NCI-H2171 treated with DMSO at 0.1 percent for 48 hours (cell line): ENCODE measurements at places on chromosomes 7 and 10.
A peak's percentile ranks its signal among the peaks of the same experiment; 100 is the strongest.

- DNase-seq, result no peak
Measured at GRCh38 chr10:19817231-19817933, 1.1 kb downstream of the PLXDC2 start.

DNA sequence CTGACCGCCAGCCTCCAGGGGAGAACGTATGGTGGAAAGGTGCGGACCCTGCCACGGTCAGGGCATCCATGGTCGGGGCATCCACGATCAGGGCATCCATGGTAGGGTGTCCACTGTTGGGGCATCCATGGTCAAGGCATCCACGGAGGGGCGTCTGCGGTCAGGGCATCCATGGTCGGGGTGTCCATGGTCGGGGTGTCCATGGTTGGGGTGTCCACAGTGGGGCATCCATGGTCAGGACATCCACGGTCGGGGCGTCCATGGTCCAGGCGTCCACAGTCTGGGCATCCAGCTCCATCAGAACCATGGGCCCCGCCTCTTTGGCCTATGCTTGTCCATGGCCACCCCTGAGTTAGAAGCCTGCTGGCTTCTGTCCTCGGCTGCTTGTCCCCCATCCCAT lies 148.1 kb downstream of the ADARB2 start:
- no peak for DNase-seq

- DNase-seq, result no peak
Measured at GRCh38 chr10:32446536-32447406, 831 bp downstream of the CCDC7 start.

- no peak for DNase-seq
Measured at GRCh38 chr10:43214071-43214955, 52.6 kb downstream of the RASGEF1A start.

DNA sequence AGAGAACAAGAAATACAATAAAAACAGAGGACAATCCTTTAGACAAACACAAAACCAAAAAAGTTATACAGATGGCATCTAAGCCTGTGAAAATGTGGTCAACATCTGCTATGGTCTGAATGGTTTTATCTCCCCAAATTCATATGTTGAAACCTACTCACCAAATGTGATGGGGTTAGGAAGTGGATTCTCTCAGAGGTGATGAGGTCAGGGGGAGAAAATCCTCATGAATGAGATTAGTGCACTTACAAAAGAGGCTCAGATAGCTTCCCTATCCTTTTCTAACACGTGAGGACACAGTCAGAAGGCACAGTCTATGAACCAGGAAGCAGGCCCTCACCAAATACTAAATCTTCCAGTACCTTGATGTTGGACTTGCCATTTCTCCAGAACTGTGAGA lies 147.8 kb upstream of the GPR22 start:
- no peak for DNase-seq

- no peak for DNase-seq
Measured at GRCh38 chr10:59627366-59628018, 82.2 kb downstream of the SLC16A9 start.

DNA sequence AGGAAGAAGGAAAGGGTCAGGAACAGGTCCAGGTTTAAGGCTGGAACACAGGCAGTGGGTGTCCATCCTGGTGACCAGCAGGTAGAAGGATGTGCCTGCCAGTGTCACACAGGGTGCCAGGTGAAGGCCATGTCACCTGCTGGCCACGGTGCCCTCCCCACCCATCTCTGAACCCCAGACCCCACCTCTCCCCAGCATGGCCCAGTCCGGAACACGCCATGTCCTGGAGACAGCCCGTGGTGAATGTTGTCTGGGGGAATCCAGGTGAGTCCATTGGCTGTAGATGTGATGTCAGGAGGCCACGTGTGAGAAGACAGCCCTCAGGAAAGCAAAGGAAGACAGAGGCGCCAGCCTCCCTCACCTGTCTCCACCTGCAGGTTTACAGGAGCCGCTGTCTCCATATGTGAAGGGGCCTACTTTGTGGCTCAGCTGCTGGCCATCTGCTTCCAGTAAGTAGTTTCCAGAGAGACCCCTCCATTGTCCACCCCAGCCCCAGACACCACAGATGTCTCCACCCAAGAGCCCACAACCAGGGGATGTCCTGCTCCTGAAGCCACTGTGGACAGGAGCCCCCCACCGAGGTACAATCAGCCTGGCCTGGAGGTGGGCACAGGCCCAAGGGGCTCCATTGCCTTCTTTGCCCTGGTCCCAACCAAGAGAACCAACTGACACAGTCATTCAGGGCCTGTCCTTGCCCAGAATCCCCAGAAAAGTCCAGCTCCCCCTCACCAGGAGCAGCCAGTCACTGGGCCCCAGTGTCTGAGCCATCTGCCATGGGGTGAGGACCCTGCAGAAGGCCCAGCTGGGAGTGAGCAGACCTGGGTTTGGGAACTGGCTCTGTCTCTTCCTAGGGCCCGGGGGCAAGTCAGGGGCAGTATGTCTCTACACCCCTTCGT lies 20.7 kb downstream of the TMEM72 start:
- no peak for DNase-seq

DNA sequence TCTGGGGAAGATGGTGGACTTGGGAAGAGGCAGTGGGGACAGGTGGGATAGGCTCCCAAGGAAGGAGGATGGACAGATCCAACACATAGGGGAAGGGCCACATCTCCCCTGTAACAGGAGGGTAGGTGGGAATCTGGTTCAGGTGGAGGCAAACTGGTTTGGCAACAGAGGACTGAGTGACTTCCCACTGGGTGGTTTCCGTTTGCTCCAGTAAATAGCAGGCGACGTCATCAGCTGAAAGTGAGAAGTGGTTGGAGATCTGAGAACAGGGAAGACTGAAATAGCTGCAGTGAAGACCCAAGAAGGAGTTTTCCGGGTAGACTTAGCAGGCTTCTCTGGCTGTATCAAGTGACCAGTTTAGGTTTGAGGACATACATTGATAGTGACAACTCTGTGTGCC lies 504.4 kb downstream of the GALNT17 start:
- DNase-seq, result no peak

GRCh38 chr10:69894156-69894555 lies 92.5 kb downstream of the COL13A1 start:
- peak; percentile 14 for DNase-seq

- no peak for DNase-seq
Measured at GRCh38 chr10:88064608-88065382, 201.4 kb downstream of the PTEN start.

- DNase-seq, result no peak
Measured at GRCh38 chr10:504121-504611, 185.3 kb downstream of the DIP2C start.

GRCh38 chr7:17342756-17343155 lies 44.3 kb downstream of the AHR start:
- no peak for DNase-seq

DNA sequence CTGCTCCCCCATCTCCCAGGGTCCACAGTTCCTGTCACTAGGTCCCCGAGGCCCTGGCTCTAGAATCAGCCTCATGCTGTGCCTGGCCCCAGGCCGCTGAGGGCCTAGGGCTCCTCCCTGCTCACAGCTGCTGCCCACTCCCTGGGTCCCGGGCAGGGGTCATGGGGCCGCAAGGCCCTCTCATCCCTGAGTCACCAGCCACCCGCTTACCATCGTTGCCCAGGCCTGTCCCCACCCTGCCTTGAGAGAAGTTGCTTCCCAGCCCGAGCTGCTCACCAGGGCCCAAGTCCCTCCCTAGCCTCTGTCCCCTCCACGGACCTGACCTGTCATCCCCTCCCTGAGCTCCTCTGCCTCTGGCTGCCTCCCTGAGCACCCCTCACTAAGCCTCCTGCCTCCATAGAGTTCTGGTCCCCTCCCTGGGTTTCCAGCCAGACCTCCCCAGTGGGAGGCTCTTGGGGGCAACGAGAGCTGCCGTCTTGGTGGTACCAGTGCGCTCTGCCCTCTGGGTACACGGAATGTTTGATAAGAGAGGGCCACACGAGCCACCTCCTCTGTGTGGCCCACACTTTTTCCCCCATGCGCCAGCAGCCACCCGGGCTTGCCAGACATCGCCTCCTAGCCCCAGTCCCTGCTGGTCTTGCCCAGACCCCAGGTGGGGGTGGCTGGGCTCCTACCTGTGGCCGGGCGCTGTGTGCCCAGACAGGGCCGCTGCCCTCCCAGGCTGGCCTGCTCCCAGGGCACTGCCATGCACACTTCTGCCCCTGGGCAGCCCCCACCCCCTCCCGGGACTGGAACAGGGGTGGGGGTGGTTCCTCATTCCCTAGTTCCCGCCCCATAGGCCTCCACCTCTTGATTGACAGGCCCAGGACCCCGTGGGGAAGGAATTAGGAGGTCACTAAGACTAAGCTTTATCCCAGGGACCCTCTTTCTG lies 21.3 kb downstream of the MLXIPL start:
- no peak for DNase-seq

DNA sequence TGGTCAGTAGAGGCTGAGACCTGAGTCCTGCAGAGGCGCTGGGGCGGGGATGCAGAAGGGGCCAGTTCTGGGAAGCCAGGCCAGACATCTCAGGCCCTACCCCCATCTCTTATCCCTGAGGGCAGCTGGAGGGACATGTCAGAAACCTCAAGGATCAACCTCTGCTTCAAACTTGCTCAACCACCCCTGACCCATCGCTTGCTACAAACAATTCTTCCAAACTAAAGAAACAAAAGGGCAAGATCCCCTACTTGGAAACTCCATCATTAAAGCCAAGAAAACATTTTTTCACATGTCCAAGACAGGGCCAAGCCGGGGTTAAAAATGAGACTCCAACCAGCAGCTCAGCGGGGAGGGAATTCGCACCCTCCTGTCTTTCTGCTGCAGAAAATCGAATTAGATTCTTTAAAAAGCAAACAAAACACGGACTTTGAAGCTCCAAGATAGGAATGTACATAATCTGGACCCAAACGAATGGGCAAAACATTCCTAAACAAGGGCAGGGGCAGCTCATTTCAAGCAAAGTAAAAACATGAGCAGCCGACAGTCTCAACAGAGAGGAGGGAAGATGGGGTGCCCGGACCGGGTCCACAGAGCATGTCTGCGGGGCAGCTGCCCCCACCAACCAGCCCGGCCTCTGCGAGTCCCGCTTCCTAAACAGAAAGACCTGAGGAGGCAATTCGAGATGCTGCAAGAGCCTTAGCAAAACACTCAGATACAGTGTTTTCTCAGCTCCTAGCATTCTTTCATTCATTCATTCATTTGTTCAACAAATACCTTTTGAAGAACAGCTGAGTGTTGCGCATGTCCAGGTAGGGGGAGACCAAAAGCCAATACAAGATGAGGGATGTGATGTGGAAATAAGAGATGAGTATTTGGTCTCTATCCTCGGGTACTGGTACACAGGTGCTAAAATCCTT lies 44.8 kb downstream of the CHST15 start:
- DNase-seq, result no peak

DNA sequence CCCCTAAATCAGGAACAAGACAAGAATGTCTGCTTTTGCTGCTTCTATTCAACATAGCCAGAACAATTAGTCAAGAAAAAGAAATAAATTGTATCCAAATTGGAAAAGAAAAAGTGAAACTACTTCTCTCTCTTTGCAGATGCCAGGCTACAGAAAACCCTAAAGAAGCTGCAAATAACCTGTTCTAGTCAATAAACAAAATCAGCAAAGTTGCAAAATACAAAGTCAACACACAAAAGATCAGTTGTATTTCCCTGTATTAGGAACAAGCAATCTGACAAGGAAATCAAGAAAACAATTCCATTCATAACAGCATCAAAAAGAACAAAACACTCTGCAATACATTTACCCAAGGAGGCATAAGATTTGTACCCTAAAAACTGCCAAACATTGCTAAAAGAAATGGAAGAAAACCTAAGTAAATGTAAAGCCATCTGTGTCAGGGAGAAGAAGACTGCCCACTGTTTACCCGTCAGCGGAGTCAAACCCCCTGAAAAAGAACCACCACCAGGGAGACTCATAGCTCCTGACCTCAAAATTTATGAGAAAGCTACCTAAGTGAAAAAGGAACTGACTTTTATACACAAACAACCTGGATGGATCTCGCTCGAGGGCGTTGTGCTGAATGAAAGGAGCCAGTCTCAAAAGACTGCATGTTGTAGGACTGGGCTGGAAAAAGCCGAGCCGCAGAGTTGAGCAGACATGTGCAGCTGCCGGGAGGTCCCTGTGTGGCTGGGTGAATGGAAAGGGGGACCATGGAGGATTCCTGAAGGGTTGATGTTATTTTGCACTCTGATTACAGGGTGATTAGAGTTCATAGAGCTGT lies 263.1 kb downstream of the MAD1L1 start:
- no peak for DNase-seq

GRCh38 chr7:137081321-137082093 lies 213.1 kb downstream of the CHRM2 start:
- peak; percentile 14 for DNase-seq

DNA sequence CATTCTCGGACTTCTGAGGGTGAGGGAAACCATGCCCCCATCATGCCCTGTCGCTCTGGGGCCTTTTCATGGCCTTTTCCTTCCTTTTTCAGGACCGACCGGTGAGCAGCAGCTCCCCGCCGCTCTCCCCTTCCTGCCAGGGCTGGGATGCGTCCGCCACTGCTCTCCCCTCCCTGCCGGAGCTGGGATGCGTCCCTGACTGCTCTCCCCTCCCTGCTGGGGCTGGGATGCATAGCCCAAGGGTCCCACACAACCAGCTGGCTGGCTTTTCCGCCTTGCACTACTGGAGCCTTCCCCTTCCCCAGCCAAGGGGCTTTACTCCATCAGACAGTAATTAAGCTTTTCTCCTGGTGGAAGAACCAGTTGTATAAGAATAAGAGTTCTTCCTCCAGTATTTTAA lies 129.7 kb upstream of the COBL start:
- no peak for DNase-seq

GRCh38 chr7:112138325-112138852 lies 67.8 kb downstream of the DOCK4 start:
- no peak for DNase-seq

- no peak for DNase-seq
Measured at GRCh38 chr10:46029461-46030030, 877 bp downstream of the NCOA4 start.

DNA sequence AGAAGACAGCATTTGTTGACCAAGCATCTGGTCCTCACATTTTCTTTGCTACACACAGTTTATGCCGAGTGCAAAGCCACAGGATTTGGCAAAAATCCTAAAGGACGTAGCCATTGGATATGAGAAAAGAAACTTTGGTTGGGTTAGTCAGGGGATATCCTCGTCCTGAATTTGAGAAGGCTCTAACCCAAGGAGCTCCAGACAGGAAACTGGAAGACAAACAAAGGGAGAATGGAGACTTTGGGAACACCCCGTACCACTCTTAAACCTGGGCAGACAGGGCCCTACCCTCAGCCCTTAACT lies 146.6 kb upstream of the FRMD4A start:
- DNase-seq, result no peak

- no peak for DNase-seq
Measured at GRCh38 chr10:117164592-117165537, 26.8 kb upstream of the VAX1 start.
